ENCODE measurements at places on chromosomes 4 and X.

DNA sequence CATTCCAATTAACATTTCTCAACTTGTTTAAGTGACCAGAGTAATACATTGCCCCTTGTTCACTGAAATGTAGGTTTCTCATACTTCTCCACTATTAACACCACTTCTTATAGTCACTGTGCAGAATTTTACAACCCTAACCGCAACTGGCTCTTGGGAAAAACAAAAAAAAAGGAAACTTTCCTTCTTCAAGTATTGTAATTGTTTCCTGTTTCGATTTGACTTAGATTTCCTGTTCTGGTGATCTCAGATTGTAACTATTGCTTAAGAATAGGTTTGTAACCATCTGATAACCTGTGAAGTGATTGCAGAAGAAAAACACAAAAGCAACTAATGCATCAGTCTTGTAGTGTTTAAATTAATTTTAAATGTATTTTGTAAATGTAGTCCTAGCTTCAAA, 594.7 kb upstream of the GALNT7 start:
- no peak for DNase-seq

- DNase-seq, result no peak
Measured at GRCh38 chr4:36399762-36400353, 118.4 kb downstream of the DTHD1 start.

- DNase-seq, result no peak
Measured at GRCh38 chrX:72316408-72317110, 10.8 kb upstream of the CITED1 start.

- DNase-seq, result no peak
Measured at GRCh38 chrX:8189096-8189830, 18.2 kb upstream of the VCX2 start.

- DNase-seq, result no peak
Measured at GRCh38 chr4:55921093-55921492, 27.7 kb upstream of the CEP135 start.

GRCh38 chr4:14022456-14022855, 394.9 kb upstream of the BOD1L1 start:
- no peak for DNase-seq

- no peak for DNase-seq
Measured at GRCh38 chrX:13101441-13102139, 57.2 kb upstream of the FAM9C start.

- DNase-seq, result no peak
Measured at GRCh38 chr4:38366456-38366855, 297.5 kb upstream of the KLF3 start.

DNA sequence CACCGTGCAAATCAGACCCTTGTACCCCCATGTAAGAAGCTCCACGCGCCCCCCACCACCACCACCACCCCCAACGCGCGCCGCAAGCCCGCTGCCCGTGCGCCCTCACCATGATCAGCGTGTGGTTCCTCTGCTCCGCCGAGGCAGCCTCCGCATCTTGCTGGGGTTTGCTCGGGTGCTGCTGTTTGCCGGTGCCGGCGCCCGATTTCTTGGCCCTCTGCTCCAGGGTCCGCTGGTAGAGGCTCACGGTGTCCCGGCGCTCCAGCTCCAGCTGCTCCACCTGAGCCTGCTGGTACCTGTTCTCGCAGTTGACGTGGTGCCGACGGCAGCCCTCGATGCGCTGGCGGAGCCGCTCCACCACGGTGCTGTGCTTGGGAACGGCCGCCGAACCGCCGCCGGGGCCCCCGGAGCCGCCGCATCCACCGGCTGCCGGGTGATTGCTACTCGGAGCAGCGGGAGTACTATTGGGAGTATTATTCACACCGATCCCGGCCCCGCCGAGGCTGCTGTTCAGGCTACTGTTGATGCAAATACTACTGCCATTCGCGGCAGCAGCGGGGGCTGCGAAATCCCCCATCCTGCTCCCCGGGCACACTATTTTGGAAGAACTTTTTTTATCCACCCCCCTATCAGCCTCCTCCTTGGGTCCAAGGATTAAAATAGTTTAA, 1.1 kb downstream of the MAML3 start:
- DNase-seq, result no peak

- no peak for DNase-seq
Measured at GRCh38 chrX:346034-346813, 27.6 kb upstream of the GTPBP6 start.

GRCh38 chrX:8955511-8955910, 78.4 kb downstream of the FAM9B start:
- DNase-seq, result no peak

DNA sequence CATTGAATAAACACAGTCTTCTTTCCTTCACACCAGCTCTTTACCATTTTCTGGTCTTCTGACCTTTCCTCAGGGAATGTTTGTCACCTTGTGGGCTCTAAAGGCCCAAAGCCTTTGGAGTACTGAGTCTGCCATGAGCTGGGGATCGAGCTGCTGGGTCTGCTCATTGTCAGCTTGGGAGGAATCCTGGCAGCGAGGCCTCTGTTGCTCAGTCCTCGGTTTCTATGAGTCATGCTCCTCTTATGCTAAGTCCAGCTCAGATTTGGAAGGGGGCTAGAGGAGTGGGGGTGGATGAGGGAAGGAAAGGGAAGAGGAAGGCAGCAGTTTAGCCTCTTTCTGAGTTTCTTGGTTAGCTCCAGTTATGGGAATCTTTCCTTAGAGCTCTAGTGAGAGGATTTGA, 31.1 kb downstream of the NHSL2 start:
- DNase-seq, result no peak

DNA sequence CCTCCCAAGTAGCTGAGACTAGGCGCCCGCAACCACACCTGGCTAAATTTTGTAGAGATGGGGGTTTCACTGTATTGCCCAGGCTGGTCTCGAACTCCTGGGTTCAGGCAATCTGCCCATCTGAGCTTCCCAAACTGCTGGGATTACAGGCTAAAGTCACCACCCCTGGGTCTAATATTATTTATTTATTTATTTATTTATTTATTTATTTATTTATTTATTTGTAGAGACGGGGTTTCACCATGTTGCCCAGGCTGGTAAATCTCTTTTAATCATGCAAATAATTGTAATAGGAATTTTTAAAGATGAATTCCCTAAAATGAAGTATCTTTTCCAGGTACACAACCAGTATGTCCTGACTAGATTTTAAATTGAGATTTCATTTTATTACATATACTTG, 761.8 kb downstream of the TRAM1L1 start:
- DNase-seq, result no peak

DNA sequence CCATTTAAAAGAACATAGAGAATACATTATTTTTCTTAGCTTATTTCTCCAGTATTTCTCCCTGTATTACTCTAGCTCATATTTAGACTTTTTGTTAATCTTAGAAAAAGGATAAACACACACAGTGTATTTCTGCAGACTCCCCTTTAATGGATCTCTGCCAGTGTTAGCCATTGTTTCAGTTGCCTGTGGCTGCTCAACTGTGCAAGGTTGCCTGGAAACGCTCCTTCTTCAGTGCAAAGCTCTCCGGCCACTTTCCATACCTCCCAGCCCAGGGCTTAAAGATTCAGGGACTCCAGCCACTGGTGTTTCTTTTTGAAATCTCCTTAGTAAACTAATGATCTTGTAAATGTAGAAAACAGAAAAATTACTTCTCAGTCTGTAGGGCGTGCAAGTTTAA, 104.9 kb downstream of the SLIT2 start:
- no peak for DNase-seq

DNA sequence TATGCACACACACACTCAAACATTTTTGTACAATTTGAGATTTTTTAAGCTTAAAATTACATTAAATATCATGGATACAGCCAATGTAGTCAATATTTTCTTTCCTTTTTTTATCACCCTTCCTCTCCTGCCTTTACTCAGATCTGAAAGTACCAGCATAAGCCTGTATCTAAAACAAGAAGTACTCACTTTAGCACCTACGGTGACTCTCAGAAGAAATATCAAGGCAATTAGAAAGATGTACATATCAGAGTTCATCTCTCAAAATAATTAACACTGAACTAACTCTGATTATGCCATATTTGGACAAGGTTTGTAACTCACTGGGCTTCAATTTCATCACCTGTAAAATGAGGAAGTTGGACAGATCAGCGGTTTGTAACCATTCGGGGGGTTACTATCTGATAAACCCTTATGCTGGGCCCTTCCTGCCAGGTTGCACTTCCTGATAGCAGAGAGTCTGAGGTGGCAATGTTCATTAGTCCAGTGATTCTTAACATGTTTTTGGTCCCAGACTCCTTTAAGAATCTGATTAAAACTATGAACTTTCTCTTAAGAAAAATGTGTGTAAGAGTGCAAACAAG, 5.7 kb upstream of the GPR174 start:
- DNase-seq, result no peak

DNA sequence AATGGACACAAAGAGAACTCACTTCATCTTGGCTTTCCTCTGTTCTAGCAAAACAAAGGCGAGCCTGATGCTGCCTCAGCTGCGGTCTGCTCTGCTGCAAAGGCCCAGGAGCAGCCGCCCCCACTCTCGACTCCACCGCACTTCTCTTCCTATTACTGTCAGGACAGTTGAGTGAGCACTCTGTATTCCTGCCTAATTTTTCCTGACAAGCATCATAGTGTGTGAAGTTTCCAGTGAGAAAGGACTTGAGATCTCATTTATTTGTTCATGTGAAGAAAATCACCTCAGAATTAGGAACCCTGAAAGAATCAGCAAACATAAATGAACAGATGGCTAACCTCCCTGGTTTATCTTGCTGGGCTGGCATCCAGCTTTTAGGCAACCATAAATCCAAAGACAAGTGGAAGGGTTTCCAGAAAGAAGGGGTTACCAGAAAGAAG, 15.6 kb downstream of the SCARB2 start:
- peak; percentile 70 for DNase-seq

DNA sequence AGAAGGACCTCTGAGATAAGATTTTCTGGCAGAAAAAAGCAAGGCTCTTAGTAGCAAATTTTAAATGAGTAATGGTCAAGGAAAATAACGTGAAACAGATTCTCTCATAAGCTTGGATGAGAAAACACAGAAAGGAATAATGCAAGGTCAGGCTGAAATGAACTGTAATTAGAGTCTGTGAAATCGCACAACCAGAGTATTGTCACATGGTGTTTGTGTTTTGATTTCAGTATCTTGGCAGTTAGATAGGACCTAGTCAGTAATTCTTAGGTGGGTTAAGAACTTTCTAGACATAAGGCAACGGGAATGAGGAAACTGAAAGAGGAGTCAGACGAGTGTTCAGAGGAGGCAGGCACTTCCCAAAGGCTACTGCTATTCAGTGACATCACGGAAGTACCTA, 34.6 kb downstream of the LIMCH1 start:
- DNase-seq, result no peak

DNA sequence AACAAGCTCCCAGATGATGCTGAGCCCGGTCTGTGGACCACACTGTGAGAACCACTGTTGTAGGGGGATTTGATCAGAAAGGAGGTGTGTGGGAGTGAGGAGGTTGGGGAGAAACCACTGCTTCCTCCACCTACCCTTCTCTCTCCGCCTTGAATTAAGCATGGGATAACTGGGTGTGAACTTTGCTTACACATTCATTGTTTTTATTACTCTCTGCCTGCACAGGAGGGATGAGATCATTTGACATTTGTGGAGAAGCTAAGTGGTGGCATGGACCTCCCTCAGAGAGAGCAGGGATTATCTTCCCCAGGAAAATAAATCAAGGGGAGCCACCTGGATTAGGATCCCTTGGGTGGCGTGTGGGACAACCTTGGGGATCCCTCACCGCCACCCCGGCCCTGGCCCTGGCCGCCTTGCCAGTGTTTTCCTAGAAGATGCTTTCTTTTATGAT, 212.1 kb upstream of the ATP6AP2 start:
- DNase-seq, result no peak

DNA sequence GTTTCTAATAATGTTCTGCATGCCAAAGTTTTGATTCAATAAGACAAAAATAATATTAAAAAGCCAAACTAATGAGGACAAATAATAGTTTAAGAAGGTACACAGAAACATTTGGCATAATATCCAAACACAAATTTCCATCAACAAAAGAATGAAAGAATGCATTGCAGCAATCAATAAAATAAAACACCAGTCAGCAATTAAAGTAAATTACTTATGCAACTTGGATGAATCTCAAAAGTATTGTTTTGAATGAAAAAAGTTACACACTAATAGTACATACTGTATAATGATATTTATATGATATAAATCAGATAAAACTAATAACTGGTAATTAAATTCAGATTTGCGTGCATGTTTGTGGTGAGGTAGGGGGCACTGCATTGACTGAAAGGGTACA, 285.5 kb upstream of the PCDH10 start:
- no peak for DNase-seq

DNA sequence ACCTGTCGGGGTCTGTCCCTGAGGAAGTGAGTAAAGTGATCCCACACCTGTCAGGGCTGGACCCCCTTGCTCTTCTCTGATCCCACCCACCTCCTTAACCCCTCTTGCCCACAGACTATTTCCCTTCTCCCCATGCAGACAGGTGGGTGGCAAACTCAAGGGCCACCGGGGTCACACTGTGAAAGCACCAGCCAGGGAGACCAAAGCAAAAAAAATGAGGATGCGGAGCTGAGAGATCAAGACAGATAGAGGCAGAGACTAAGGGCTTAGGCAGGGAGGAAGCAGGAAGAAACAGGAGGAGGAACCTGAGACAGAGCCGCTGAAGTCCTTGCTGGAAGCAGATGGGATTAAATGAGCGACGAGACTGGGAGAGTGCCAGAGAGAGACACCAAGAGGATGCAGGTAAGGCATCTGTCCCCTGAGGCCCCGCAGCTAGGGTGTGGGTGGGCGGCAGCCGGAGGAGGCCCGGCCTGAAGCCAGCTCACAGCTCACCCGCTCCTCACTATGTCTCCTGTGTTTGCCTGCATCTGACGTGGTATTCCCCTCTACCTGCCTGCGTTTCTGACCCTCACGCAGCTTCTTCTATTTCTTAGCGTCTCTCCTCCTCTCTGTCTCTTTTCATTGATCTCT, 7.2 kb downstream of the TIMM17B start:
- DNase-seq, result no peak

GRCh38 chrX:106894392-106894909, 8.7 kb downstream of the RIPPLY1 start:
- no peak for DNase-seq

- no peak for DNase-seq
Measured at GRCh38 chr4:53863736-53864365, 200.6 kb downstream of the CHIC2 start.
